Gastroesophageal sphincter (tissue), 4 donors: ENCODE measurements at places on chromosomes 2 and 18. TPM values are rescaled to one million over a fixed set of nuclear protein-coding genes. Genes with fewer than 3 reads are reported as not detected.

DNA sequence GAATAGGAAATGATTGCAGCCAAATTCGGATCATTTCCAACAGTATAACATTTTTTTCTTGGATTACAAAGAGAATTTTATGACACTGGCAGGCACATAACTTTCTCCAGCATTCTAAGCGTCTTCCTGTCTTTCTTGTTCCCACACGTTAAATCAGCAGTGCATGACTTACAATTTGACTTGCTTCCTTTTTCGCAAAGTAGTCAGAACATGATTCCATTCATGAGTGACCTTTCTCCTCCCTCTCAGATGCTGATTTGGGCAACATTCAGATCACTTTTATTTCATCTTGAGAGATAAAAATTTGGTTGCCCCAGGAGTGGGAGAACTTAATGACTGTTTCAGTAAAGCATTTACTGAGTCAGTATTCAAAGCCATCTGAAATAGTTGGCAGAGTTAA, 858.7 kb upstream of the ACVR2A start:
- no peak for ATAC-seq

DNA sequence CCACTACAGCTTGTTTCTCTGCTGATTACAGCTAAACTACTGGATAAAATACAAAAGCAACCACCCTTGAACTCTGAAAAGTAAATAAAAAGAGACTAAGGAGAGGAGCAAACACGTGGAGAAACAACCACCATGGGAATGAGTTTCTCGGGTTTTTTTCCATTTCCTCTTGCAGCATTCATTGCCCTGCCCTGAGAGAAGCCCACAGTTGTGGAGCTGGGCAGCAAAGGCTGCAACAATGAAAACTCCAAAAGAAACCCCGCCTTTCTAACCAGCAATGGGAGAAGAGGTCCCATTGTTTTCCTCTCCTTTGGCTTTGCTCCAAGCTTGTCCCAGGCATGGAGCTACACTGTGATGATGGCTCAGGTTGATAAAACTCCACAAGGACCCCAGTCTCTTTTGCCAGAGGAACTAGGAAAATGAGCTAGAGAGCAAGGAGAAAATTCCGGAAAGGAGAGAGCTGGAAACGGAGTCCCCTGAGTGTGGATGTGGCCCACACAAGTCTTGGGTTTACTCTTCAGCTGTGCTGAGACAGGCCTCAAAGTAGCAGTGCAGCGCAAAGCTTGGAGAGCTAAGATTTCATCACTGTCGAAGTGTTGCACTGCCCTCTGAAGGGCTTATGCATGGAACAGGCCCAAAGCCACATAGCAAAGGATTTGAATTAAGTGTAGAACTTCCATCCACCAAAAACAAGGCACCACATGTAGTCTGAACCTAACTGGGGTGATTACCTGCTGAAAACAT, 20.9 kb downstream of the NAPG start:
- no peak for ATAC-seq

GRCh38 chr2:29218550-29219125, 103.4 kb downstream of the CLIP4 start:
- ATAC-seq, result no peak

- no peak for ATAC-seq
Measured at GRCh38 chr2:217609952-217610351, 392.8 kb downstream of the TNS1 start.

- ATAC-seq, result no peak
Measured at GRCh38 chr2:224551693-224552092, 33.5 kb downstream of the CUL3 start.

- ATAC-seq, result no peak
Measured at GRCh38 chr18:25326361-25326952, 25.5 kb downstream of the ZNF521 start.

GRCh38 chr2:200454927-200455801, 54.7 kb downstream of the KCTD18 start:
- no peak for ATAC-seq

DNA sequence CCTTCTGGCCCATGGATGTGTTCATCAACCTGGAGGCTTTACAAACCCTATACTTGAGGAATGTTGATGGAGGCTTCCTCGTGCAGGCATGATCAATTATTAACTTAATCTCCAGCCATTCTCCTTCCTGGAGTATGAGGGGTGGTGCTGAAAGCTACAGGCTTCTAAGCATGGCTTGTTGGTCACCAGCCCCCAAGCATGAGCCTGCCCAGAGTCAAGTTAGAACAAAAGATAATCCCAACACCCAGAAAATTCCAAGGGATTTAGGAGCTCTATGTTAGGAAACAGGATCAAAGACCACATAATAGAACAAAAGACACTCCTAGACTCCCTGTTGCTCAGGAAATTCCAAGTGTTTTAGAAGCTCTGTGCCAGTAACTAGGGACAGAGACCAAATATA, 63.1 kb downstream of the FAM171B start:
- ATAC-seq, result no peak

DNA sequence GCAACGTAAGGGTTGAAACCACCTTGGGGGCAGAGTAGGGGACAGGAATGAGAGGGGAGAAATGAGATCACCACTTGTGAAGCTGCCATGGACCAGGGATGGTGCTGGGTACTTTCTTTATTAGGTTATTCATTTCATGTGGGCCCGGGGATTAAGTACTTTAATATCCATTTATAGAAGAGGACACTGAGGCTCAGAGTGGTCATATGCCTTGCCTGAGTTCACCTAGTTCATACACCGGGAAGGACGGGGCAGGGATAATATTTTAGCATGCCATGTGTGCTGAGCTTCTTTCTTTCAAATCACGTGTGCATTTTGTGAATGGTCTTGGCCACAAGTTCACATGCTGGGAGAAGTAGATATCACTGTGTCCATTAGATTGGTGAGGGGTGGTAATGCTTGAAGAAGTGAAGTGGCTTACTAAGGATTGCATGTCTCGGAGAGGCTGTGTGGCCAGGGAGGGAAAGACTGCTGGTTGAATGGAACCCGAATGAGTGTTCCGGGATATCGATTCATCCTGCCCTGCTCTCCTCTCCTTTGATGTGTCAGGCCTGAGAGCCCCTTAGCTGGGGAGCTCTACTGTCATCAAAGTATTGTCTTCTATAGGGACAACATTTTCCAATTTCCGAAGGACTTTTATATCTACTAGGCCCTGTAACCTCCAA, 187.1 kb downstream of the MYCN start:
- no peak for ATAC-seq

GRCh38 chr2:165573534-165574461, 104.3 kb downstream of the CSRNP3 start:
- ATAC-seq, result no peak

DNA sequence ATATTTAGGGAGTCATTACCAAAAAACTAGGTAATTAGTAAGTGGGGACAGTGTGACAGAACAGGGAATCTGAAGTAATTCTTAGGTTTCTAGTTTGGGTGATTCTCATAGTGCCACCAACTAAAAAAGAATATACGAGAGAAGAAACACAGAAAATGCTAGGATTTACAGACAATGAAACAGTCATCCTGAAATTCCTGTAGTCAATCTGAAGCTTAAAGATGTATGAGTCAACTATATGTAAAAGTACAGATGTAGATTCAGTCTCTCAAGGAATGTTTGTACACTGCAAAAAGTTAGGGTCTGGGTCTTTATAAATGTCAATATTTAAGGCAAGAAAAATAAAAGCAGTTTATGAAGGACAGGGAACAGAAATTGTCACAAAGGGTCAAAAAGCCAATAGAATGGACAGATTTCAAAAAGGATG, 107.0 kb downstream of the STRN start:
- no peak for ATAC-seq

GRCh38 chr18:40470723-40471122, 1484.3 kb upstream of the PIK3C3 start:
- no peak for ATAC-seq

GRCh38 chr2:40440835-40441234, 11.1 kb downstream of the SLC8A1 start:
- ATAC-seq, result no peak

GRCh38 chr18:10249270-10249669, 205.2 kb upstream of the APCDD1 start:
- ATAC-seq, result no peak

DNA sequence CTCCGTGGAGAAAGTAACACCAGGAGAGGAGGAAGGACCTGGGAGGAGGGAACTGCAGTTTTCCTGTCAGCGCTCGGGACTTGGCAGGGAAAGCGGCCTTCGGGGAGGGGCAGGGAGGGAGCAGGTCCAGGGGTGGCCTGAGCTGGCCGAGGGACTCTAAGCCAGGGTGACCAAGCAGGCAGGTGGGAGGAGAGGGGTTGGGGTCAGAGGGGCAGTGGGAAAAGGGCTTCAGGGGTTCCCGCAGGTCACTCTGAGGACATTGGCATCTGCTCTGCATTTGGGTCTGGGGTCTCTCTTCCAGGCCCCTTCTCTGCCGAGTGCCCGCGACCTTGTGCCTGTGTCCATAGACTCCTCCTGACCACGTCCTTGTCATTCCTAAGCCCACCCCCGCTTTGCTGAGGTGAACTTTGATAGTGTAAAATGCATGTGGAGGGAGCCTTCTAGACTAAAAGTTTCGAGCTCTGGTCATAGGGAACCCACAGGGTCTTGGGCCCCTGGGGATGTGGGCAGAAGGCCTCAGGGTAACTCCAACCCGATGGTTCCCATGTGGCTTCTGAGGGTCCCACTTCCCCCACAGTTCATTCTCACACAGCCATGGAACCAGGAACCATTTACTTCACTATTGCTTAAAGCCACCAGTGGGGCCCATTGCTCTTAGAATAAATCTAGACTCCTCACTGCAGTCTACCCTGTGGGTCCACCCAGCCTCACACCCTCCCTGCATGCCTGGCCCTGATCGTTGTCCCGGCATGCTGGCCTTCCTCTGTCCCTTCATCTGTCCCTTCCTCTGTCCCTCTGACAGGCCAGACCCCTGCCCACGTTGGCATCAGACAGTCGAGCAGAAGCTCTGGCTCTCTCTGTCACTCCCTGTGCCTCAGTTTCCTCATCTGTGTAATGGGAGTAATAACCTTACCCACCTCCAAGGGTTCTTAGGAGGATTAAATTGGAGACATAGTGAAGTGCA, 229.2 kb downstream of the SEPTIN10 start:
- no peak for ATAC-seq

SCYGR7 gene
- total RNA-seq, result not detected

ZAP70 gene
- 0.89 TPM for total RNA-seq

MEIS1 gene
- total RNA-seq, result 305 TPM

RNU2-63P gene
- not detected for total RNA-seq

ANKRD29 gene
- 3.5 TPM for total RNA-seq

PSMA8 gene
- total RNA-seq, result not detected

ING5 gene
- 31.5 TPM for total RNA-seq

YPEL5 gene
- 130 TPM for total RNA-seq

QPCT gene
- 5.2 TPM for total RNA-seq

SERPINB11 gene
- total RNA-seq, result not detected

SPHKAP gene
- total RNA-seq, result 0.27 TPM

ITPRIPL1 gene
- 0.89 TPM for total RNA-seq
